ENCODE measurements at places on chromosomes 16 and 17.

DNA sequence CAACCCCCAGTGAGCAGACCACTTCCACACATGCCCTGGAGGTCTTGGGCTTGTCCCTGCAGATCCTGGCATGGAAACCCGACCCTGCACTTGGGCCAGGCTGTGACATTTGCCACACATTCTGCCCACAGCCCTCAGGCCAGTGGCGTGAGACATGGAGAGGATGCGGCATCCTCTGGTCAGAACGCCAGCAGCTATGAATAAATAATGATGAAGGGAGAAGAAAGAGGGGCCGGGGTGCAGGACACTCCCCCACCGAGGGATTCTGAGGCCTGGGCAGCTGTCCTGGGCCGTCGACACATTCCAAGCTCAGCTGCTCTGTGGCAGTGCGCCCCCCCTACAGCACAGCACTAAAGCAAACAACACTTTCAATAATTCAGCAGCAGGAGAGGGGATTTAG, 148.8 kb downstream of the ENGASE start:
- no peak for DNase-seq

- DNase-seq = no peak
Measured at GRCh38 chr16:87818533-87819161, 50.7 kb downstream of the SLC7A5 start.

DNA sequence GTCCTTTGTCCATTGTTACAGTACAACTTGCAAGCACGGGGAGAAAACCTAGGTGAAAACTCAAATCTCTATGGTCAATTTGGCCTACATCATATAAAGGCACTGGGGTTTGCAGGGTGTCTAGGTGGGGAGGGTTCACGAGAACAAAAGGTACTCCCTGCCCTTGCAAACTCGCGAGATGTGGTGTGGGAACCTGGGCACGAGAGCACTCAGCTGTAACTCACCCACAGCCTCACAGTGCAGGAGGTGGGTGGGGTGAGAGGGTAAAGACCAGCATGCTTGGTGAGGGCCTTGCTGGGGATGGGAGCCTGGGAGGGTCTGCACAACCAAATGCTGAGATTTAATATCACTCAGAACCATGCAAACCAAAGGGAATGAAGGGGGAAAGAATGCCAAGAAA, 18.4 kb upstream of the ZNF594 start:
- DNase-seq = no peak

DNA sequence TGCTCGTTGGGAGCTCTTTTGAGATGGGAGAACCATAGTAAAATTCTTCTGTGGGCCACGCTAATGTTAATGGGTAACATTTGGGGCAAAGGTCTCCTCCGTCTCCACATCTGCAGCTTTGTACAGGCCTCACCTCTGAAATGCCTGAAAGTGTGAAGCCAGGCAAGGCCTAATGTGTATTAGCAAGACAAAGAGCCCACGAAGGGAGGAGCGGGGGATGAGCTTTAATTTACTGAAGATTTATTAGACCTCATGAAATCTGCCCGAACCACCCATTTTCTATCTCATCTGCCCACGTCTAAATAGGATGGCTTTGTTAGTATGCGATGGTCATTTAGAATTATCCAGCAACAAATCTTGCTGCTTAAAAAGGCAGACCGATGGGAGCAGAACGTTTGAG, 408.9 kb downstream of the PMP22 start:
- no peak for DNase-seq

DNA sequence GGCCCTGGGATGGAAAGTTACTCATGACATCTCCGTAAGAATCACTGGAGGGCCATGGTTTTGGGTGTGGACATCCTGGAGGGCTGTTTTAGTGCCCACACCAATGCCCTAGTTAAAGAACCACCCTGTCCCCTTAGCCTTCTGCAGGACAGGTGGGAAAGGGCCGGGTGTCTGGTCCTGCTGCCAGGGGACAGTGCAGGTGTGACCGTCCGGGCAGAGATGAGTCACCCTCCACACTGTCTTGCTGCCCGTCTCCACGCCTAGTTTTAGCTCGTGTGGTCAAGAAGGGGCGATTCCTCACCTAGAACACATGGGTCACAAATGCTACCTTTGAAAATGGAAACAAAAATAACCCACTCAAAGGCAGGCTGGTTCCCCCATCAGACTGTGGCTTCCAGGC, 17.0 kb downstream of the CEP295NL start:
- DNase-seq = no peak

DNA sequence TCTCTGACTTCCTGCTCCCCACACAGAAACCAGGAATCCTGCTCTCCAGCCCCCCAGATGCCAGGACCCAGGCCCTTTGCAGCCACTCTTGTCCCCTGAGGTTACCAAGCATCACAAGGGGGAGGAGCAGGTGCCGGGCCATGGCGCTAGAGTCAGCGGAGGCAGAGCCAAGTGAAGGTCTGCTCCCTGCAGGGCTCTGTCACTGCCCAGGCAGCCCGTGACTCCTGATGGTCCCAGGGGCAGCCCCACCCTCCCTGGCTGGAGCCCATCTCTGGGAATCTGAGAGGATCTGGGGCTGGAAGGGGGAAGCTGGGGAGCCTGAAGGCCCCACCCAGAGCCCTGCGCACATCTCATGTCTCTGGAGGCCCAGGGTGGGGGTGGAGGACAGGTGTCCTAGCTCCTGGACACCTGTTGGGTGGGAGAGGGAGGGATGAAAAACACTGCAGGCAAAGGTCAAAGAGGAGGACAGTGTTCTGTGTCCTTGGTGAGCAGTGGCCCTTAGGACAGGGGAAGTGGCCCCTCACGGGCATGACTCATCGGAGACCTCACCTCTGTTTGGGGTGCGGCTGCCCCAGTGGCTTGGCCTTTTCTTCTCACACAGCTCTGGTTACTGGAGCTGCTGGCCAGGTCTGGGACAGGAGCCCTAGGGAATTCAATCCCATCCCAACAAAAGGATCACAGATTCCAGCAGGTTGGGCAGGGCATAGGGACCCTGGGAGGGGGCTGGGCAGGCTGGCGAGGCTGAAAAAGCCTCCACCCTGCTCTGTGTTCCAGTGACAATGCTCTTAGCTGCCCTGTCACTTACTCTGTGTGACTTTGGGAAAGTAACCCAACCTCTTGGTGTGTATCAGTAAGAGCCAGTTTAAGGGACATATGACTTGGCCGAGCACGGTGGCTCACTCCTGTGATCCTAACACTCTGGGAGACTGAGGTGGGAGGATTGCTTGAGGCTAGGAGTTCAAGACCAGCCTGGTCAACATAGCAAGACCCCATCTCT, at the start of gene PRSS36:
Gene PRSS36 (minus strand): TSS at position 173 of the 997 bp plus-strand sequence. CDS start 31 bp downstream, at position 142.
- DNase-seq = no peak
